ENCODE measurements at places on chromosomes 7 and 10. TPM values are rescaled to one million over a fixed set of nuclear protein-coding genes. Genes with fewer than 3 reads are reported as not detected.

DNA sequence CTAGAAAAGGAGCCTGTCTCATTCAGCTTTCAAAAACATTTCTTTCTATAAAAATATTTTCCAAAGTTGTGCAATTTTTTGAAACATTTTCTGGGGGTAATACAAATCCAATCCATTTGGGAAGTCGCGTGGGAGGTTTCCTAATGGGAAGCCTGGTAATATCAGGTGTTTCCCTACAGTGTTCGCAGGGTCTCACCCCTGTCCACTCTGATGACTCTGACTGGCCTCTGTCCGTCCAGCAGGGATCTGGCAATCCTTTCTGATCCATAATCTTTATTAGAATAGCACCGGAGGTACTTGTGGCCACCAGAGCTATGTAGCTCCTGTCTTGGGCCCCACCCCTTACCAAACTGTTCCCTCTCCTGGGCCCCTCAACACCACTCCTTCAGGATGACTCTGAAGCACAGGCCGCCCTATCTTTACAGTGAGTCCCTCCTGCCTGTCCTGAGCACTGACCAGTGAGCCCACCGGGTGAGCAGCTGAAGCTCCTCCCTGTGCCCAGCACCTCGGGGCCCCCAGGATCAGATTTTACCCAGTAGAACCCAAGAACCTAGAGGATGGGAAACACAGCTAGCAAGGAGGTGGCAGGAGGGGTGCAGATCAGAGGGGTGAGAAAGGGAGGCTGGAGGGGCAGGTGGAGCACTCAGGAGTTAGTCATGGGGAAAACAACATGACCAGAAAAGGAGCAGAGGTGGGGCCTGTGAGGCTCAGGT is 84.8 kb downstream of the PTPRE start:
- DNase-seq: peak; percentile 60

DNA sequence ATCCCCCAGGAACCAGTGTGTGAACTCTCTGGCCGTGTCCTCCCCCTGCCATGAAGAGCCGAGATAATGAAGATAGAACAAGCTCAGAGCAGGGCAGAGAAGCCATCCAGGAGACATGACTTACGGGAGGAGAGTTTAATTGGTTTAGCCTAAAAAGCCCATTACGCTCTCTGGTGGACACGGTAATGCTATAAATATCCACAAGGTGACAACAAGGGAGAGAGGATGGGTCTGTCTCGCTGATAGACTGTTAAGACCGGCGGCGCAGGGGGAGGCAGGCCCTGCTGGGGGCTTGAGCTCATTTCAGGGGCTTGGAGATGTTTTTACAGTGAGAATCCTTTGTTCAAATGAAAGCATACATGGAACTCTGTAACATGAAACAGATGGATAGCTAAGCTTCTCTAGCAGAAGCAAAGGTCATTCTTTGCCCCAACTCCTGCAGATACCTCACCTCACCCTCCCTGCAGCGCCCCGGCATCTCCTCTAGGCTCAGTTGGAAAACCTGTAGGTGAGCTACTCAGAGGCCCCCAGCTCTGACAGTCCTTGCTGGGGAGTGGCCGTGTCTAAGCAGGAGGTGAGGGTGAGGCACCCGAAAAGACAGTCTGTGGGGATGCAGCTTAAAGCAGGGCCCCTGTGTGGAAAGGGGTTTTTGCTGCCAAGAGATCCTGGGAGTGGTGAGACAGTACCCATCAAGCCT is 40.8 kb upstream of the LOXL4 start:
- no peak for DNase-seq

- peak; percentile 72 for DNase-seq
Measured at GRCh38 chr10:75544993-75545706, 113.7 kb downstream of the LRMDA start.

DNA sequence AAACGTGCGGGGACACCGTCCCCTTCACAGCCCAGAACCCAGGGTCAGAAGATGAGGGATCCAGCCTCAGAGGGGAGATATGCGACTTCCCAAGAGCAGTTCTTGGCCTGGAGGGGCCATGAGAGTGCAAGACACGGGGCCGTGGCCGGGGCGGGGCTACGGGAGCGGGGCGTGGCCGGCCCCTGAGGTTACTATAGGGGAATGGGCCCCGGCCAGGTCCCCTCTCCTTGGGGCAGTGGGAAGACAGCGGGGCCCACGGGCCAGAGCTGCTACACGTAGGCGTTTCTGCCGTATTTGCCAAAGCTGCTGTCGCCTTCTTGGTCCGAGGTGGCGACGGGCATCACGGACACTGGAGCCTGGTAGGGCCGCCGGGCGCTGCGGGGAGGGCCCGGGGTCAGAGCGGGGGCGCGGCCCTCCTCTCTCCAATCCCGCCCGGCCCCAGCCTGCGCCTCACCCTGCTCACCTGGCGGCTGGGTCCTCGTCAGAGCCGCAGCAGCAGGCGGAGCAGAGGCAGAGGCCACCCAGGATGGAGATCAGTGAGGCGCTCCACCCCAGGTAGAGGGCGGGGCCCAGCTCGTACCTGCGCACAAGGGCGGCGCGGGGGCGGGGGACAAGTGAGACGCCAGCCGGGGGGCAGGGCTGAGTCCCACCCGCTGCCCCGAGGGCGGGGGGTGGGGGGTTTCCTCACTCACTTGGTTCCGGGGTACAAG is 5.3 kb downstream of the CLDN15 start:
- DNase-seq: no peak

GRCh38 chr7:22027475-22027874 is 81.8 kb upstream of the CDCA7L start:
- DNase-seq: no peak

- DNase-seq: no peak
Measured at GRCh38 chr10:111525696-111526095, 448.9 kb downstream of the ADRA2A start.

- DNase-seq: peak; percentile 35
Measured at GRCh38 chr10:114550756-114551635, 107.1 kb downstream of the ABLIM1 start.

GRCh38 chr10:12701696-12702095 is 299.8 kb downstream of the CCDC3 start:
- no peak for DNase-seq

- DNase-seq: no peak
Measured at GRCh38 chr7:24213311-24213710, 70.7 kb upstream of the NPY start.

DNA sequence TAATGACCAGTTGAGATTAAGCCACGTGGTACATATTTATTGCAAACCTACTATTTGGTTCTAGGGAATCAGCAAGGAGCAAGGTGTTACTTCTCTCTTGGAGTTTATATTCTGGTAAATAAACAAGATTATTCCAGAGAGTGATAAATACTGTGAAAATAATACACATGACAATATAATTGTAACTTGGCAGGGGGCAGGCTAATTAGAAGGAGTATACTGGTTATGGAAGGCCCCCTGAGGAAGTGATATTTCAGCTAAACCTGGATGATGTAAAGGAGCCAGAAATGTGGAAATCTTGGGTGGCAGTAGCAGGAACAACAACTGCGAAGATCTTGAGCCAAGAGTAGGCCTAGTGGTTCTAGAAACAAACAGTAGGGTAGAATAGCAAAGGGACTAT is 111.8 kb downstream of the SDK1 start:
- DNase-seq: no peak

GRCh38 chr7:31123321-31123720 is 71.2 kb downstream of the ADCYAP1R1 start:
- DNase-seq: no peak

- no peak for DNase-seq
Measured at GRCh38 chr10:129033790-129034272, 433.2 kb upstream of the MGMT start.

DNA sequence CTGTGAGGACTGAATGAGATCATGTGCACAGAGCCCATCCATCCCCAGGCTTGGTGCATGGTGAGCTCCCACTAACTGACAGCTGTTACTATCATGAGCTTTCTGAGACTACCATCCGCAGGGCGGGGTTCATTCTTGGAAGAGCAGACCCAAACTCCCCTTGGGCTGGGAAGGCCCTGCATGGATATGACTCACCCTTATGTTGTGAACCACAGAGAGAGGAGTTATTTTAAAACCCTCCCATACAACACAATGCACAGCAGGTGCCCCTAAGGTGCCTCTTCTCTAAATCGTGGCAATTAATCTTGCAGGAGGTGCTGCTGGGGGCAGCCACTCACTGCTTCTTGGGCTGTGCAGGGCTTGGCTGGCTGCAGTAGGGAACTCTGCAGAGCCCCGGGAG is 219.1 kb downstream of the GFRA1 start:
- DNase-seq: no peak

GRCh38 chr7:81457852-81458522 is 311.9 kb downstream of the HGF start:
- DNase-seq: peak; percentile 35

DNA sequence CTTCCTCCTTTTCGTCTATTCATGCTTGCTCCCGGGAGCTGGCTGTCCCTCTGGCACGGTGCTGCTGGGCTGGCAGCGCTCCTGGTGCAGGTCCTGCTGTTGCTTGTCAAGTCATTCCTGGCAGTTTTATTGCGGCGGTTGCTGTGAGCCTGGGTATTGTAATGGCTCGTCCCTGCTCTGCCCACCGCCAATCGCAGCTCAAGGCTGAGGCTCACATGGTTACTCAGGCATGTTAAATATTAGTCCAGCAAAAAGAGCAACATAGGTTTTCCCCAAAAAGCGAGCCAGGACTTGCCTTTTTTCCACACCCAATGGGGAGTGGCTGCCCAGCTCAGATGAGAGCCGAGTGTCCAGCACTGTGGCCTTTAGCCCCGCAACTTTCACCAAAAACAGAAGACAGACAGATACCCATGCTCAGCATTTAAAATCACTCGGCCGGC is 492.9 kb upstream of the FOXK1 start:
- DNase-seq: peak; percentile 54

- DNase-seq: no peak
Measured at GRCh38 chr10:17816199-17816598, 7.1 kb downstream of the MRC1 start.

The NEUROD6 gene
- total RNA-seq: not detected

The SLC26A3 gene
- not detected for total RNA-seq

The STMP1 gene
- total RNA-seq: 29.7 TPM

The UNCX gene
- total RNA-seq: not detected

The RAPGEF5 gene
- 1.0 TPM for total RNA-seq

Measured in astrocyte (in vitro differentiated cells and primary cell).